CD4-positive, alpha-beta T cell treated with Interleukin-1 beta for 1 hour (primary cell): ENCODE measurements at places on chromosomes 11 and 22.

DNA sequence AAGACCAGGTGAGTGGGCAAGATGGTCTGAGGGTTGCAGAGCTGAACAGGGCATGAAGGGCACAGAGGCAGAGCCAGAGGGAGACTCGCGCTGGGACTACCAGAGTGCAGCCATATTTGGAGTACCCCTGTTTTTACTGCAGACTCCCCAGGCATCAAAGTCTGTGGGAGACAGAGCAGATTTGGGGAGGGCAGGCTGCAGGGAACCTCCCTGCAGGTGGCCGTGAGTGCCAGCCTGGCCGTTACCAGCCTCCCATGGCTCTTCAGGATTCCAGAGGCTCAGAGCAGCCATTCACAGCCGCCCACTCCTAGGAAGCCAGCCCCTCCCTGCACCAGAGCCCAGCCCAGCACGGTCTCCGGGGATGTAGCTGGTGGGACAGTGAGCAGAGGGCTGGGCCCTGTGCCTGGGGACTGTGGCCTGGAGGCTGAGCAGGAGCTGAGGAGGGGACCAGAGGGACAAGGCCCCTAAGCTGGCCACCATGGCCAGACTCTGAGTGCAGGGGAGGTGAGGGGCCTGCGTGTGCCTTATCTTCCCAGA, at the start of gene SEPTIN3:
TSS of gene SEPTIN3 (plus strand) at position 334 of the 537 bp plus-strand sequence. CDS start 2,050 bp downstream, outside the sequence.
- DNase-seq: no peak

GRCh38 chr11:112223754-112224532, 2.3 kb upstream of the PTS start:
- DNase-seq: no peak

- no peak for DNase-seq
Observed at GRCh38 chr11:43581370-43582023, 99.0 kb upstream of the HSD17B12 start.

GRCh38 chr11:39678996-39679395, 1780.5 kb downstream of the LRRC4C start:
- no peak for DNase-seq

GRCh38 chr11:35662061-35662648, 420 bp upstream of the TRIM44 start:
- DNase-seq: no peak

GRCh38 chr22:29833392-29833965, 4.6 kb downstream of the ASCC2 start:
- DNase-seq: no peak

- DNase-seq: no peak
Observed at GRCh38 chr11:76803023-76803422, 19.9 kb downstream of the TSKU start.

GRCh38 chr11:47586098-47586855, at the start of gene FAM180B:
Gene FAM180B, plus strand, starts transcription at chr11:47586678. Its CDS starts 91 bp downstream, at chr11:47586769.
- no peak for DNase-seq

DNA sequence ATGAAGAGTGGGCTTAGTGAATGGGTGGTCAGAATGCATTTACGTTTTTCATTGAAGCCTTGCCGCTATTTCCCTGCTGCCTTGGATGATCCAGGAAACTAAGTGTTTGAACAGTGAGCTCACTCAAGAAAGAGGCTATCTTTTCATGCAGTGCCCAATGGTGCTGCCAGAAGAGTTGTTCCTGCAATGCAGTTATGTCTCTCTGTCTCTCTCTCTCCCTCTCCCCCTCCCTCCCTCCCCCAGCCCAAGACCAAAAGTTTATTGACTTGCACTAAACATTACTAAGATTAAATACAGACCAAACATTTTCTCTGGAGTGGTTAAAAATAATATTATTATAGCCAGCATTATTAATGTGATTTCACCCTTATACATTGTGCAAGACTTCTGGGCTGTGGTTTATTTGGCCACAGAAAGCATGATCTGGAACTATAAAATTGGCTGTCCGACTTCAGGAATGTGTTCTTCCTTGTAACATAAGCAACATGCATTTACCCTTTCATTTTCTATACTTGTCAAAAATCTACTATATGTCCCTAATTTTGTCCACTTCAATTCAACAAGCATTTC, 6.6 kb upstream of the FUT4 start:
- no peak for DNase-seq

GRCh38 chr11:119786431-119787073, 57.6 kb upstream of the NECTIN1 start:
- DNase-seq: no peak

DNA sequence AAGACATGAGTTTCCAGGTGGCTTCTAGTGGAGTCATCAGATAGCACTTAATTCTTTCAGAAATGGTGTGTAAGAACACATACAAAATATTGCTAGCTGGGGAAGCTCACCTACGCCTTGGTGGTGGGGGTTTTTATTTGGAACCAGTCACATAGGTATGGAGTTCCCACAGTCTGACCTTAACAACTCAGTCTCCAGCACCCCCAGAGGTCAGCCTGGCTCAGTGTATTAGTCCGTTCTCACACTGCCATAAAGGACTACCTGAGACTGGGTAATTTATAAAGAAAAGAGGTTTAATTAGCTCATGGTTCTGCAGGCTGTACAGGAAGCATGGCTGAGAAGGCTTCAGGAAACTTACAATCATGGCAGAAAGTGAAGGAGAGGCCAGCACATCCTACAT, 317.5 kb upstream of the ZC3H12C start:
- DNase-seq: no peak

- DNase-seq: no peak
Observed at GRCh38 chr22:43437871-43438475, 26.2 kb downstream of the MPPED1 start.

GRCh38 chr11:15419696-15420095, 305.0 kb downstream of the INSC start:
- DNase-seq: no peak

DNA sequence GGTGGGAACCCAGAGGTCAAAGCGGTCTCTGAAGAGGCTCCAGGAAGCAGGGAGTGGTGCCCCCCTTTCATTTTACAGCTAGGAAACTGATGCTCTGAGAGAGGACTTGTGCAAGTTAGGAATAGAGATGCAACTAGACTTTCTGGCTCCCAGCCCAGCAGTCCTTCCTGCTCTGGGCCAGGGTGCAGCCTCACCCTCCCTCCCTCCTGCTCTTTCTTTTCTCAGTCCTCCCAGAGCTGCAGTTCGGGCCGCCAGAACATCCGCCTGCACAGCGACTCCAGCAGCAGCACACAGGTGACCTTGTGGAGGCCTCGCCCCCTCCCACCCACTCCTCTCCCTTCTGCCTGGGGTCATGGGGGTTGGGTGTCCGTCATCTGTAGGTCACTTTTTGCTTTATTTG, 51.5 kb downstream of the LHFPL7 start:
- DNase-seq: no peak

DNA sequence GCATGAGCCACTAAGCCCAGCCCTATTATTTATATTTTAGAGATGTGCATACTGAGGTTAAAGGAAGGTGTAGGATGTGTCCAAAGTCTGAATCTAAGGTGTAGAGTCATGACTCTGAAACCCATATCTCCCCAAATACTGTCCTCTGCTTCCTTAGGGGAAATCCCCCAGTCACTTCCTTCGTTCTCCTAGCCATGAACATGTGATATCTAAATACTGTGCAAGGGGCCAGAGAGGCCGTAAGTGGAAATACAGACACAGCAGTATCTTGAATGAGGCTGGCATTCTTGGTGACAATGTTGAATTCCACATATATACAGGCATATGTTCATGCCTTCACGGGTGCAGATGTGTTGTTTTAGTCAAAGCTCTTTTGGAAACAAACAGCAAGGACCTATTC, 21.3 kb upstream of the PATZ1 start:
- DNase-seq: no peak

DNA sequence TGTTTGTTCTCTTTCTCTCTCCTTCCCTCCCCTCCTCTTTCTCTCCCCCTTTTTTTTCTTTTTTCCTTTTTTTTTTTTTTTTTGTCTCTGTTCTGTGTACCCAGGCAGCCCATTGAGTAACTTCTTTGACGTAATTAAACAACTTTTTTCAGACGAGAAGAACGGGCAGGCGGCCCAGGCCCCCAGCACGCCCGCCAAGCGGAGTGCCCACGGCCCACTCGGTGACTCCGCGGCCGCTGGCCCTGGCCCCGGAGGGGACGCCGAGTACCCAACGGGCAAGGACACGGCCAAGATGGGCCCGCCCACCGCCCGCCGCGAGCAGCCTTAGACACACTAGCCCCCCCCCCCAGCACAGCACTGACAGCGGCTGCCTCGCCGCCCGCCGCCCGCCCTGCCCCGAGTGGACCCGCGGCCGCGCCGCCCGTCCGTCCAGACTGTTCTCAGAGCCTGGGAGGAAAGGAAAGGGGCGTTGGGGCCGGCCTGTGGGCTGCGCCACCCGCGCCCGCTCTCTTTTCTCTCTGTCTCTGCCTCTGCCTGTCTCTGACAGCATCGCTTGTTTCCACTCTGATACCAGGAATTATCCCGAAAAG, 26.1 kb downstream of the MOB2 start:
- DNase-seq: no peak

DNA sequence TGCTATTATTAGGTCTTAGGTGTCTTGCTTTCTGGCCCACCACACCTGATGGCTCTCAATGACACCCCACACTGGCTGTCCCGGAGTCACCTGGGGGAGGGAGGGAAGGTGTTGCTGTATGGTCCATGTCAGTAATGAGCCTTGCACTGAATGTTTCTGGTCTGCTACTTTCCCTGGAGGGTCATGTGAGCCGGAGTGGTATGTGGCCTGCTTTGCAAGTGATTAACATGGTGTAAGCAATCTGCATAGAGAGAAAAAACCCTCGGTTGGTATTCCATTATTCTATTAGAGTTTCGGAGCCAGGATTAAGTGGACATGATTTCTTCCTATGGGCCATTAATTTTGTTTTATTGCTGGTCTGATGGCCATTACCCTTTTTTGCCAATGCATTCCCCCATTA, 63.9 kb downstream of the PKNOX2 start:
- DNase-seq: no peak

DNA sequence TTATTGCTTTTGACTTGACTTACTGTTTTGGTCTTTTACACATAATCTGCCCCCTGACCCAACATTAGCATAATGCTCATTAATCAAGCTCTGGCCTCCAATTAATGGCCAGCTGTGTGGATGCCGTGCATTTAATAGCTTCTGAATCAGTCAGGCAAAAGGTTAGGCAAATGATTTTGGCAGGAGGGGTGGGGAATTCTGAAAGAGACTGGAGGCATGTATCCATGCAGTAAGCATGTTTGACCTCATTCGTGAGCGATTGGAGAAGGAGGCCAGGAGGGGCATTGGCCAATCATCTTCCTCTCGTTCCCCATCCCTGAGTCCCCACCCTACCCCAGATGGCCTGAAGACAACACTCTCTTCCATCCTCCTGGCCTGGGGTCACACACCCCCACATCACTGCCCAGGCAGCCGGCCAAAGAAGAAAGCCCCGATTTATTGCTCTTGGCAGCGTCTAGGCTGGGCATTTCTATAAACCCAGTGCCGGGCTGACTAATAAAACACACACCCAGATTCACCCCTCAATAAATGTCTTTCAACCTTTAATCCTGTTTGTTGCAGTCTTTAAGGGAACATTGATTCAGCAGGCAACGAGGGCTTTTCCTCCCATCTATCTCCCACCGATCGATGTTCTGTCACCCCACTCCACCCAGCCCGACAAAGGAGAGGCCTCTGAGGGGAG, 150.0 kb downstream of the OPCML start:
- no peak for DNase-seq

DNA sequence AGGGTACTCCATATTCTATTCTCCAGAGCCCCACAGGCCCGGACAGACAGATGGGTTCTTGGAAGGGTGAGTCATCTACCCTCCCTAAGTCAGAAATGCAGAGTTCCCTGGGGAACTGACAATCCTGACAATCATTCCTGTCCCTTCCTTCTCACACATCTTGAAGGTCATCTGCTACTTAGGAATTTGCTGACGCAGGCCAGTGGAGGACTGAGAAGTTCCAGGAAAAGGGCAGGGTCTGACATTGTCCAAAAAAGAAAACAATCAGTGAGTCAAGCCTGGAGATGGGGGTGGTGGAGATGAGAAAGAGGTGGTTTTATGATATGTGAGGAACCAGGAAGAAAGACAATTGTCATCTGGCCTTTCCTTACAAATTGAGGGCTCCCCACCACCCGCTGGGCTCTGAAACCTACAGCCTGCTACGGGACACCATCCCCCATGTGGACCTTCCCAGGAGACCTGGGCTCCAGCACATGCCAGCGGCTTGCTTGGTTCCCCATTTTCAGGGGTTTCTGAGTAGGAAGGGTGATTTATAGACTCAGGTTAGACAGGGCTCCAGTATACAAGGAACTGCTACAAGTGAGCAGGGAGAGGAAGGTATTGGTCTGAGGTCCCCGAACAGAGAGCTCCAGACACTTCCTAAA, 12.9 kb downstream of the CD59 start:
- peak; percentile 8 for DNase-seq

DNA sequence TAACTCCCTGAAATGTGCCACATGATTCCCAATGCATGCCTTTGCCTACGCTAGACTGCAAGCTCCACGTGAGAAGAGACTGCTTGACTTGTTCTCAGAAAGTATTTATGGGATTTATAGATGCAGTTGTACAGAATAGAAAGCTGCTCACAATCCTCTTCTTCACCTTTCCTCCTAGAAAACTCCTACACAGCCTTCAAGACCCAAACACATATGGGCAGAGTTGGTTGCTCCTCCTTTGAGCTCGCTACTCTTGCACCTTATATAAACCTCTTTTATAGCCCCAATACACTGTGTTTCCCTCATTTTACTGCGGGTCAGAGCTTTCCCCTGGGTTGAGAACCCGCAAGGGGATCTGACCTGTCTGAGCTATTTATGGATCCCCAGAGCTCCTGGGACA, 16.4 kb downstream of the C1QTNF6 start:
- DNase-seq: no peak

GRCh38 chr22:29626497-29627195, 23.2 kb downstream of the NF2 start:
- no peak for DNase-seq

GRCh38 chr11:117232092-117232878, at the start of gene RNF214:
Gene RNF214, plus strand, starts transcription at chr11:117232671. Its CDS starts 1,602 bp downstream, at chr11:117234273.
- peak; percentile 84 for DNase-seq

DNA sequence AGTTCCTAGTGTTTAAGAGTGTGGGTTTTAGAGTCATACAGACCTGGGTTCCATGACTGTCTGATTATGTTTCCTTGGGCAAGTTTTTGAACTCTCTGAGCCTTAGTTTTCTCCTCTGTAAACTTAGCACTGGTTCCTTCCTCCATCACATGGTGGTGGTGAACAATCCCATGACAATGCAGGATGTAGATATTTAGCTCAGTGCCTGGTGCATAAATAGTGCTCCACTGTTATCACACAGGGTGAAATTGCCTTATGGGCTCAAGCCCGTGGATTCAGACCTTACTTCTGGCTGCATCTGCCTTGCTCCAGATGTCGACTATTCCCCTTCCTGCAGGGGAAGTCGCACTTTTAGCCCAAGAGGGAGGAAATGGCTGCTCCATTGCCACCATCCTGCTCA, 62.7 kb downstream of the LDLRAD3 start:
- no peak for DNase-seq
